ENCODE measurements at places on chromosomes 1 and 21.

DNA sequence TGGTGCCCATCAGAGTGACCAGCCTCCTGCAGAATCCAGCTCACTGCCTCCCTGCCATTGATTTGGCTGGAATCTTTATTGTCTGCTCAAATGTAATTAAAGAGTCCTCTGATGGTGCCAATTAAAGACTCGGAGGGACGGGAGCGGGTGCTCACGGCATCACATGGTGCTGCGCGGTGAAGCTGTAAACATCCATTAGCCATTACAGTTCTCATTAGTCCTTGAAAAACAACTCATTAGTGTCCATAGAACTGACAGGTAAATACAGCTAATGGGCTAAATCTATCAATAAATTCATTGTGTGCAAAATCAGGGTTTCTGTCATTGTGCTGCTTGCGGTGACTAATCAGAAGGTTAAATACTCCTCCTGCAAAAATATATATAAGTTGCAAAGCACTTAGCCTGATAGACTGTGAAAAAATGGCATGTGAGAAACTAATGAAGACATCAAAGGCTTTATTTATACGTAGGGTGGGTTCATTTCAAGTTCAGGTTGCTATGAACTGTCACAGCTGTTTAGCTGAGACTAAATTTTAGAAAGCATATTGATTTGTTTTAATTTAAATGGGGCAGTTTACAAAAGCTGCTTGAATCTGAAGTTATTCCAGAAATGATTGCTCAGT lies 289.8 kb upstream of the POU3F1 start:
- DNase-seq: no peak

DNA sequence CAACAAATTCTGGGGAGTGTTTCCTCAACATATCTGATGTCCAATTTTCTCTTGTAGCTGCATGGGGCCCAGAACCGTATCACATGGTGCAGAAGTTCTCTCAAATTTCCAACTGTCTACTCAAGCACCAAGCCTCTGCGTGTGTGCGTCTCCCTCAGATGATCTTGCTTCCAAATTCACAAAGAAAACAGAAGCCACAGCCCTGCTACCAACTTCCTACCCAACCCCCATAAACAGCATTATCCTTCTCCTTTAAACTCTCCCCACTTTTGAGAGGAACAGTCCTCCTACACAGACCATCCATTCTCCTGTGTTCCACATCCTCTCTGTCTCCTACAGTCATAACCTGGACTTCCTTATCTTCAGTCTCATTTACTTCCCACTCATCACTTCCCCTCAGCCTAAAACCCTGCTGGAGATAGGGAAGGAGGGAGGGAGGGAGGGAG lies 354.1 kb downstream of the SMYD3 start:
- no peak for DNase-seq

DNA sequence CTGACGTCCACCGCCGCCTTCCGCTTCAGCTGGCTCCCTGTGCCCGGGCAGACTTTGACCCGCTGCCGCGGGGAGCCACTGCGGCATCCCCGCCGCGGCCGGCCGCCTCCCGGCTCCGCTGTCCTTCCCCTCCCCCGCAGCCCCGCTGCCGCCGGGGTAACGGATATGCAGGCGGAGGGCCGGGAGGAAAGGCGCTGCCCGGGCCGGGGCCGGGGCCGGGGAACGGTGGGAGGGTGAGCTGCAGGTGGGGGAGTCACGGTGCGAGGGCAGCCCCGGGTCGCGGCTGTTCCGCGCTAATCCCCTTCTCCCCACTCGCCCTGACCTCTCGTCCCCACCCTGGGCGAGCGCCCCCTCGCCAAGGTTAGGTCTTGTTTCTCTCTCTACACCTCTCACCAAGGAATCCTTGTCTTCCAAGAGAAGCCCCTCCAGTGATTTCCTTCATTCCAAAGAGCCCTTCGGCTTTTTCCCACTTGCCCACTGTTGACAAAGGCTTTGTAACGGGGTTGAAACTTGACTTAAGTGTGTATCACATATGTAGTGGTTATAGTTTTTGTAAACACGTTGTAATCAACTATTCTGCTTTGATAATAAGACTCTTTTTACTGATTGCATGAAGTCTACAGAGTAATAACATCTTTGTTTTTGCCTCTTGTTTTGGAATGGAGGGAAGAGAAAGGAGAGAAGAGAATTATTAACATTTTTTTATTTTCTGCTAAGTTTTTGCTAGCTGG lies 669 bp downstream of the XPR1 start:
- DNase-seq: peak; percentile 73

DNA sequence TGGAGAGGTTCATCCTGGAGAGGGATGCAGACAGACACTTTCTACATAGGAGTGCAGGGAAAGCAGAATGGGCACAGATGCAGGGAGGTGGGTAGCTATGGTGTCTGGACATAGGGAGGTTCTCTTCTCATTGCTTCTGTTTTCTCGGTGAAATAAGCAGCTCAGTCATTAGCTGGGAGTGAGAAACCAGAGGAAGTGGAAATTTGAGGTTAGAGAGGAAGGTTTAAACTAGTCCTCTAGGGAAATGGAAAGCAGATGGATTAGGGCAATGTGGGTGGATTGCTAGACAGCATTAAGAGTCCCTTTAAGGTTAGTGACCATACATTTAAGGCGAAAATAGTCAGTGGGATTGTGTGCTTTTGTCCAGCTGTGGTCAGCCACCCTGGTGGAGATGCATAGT lies 39.6 kb downstream of the MPZL1 start:
- no peak for DNase-seq

- DNase-seq: no peak
Observed at GRCh38 chr21:21076491-21076890, 78.3 kb downstream of the NCAM2 start.

DNA sequence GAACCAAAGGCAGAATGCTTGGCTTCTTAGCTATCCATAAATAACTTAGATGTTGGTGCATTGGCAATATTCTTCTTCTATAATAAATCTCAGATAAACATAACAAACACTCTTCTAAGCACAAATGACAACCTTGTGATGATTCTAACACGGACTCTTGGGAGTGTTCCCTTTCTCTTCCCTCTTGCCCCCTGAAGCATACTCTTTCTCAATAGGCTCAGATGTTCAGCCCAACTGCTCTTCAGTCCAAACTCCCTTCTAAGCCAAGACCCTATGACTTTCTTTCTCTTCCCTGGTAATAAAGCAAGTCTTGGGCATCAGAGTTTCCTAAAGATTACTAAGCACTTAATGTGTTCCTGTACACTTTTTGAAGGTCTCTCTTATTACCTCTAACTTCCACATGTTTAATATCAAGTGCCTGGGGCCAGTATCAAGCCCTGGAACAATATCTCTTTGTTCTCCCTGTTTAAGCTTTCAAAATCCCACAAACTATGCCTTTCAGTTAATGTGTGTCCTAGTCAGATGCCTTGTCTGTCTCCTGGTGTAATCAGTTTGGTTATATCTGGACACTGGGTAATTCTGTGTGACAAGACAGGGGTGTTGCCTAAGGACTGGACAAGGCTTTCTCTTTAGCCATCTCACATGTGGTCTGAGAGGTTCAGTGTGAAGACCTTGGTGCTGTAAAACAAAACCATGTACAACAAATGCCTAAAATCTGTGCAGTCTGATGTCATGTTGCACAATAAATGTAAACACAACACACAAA lies 92.9 kb upstream of the IVNS1ABP start:
- DNase-seq: no peak

- DNase-seq: no peak
Observed at GRCh38 chr1:205375835-205376545, 19.3 kb upstream of the KLHDC8A start.

DNA sequence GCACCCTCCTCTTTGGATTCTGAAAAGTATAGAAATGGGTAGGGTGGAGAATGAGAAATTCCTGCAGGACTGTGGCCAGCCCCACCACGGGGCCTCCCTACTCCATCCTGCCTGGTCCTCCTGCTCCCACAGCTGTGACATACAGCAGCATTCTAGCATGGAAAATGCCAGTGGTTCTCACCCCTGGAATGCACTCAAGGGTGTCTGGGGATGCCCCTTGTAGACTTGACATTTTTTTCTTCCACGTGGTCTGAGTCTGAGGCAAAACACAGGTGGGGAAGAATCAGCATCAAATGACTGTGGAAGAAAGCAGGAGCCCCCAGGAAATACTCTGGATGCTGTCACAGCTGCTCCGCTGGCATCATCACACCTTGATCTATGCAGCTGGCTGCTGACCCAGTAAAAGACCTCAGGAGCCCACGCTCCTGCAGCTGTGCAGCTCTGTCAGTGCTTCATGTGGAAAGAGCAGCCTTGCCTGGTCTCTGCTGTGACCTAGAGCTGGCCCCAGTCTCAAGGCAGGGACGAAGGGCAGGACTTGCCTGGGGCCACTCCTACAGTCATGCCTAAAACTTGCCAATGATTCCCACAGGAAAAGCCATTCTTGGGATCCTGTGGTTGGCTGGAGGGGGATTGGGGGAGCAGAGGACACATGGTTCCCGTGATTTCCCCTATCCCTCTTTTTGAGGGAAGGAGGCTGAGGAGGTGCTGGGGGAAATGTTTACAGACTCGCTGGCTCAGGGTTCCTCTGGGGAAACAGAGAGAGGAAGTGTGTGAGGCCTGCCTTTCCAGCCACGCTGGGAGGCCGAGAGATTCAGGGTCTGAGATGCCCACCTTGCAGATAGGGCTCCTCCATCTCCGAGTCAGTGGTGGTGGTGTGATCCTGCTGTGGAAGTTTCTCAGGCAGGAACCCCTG lies 10.8 kb upstream of the A3GALT2 start:
- no peak for DNase-seq

DNA sequence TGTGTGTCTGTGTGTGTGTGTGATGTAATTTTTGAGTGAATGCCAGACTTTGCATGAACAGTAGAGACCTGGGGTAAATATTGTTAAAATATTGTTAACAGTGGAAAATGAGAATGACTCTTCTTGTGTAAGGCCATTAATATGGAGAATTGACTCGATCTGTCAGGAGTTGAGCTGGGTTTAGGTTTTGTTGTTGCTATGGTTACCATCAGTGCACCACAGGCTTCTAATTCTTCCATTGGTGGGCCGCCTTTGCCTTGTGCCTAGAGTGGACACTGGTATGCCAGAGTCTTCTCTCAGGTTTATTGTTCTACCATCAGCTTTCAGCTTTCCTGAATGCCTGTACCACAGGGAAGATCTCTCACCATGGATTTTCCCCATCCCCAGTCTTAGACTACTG lies 10.0 kb upstream of the NHLH2 start:
- no peak for DNase-seq

GRCh38 chr21:46633566-46633965 lies 1.9 kb upstream of the PRMT2 start:
- no peak for DNase-seq

DNA sequence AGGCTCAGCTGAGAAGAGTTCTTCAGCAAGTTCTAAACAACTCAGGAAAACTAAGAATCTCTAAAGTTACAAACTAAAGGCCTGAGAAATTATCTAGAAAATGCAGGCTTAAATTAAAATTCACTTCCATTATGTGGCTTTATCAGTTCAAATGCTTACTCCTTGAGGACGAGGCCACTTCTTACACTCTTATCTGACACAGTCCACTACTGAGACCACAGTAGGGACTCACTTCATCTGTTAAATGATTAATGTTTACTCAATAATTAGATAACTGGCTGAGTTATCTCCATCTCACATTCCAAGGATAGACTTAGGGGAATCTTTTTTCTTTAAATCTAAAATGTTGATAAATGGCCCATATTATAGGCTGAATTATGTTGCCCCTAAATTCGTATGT lies 1.6 kb downstream of the C1orf141 start:
- no peak for DNase-seq

DNA sequence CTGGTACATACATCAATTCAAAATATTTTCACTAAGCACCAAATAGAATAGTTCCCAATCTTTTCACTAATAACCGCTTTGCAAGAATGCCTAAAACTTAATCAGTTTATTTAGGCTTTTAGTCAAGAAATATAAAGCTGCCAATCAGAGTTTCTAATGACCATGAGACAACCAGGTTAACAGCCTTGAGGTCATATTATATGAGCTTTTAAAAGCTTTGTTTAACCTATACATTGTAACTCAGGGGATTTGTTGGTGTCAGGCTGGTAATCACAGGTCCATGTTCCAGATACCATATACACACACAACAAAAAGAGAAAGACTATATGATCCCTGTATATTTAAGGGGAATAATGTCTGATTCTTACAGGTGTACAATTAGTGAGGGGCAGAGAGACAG lies 246.2 kb upstream of the ADGRL2 start:
- DNase-seq: no peak

- DNase-seq: no peak
Observed at GRCh38 chr1:177933881-177934280, 36.0 kb downstream of the SEC16B start.

DNA sequence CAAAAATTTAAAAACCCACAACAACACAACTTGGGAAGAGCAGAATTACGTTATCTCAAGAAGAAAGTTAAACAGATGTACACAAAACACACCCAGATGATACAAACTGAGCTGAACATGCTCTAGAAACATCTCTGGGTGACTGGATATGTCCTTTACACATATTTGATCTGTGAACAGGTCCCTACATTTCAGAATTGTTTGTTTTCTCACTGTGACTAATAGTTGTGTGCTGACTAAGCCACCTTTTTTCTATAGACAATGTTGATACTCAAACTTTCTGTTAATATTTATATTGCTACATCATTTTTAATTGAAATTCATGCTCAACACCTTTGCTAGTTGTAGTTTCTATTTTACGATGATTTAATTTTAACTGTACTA lies 1.0 kb upstream of the F11R start:
- DNase-seq: no peak

- peak; percentile 62 for DNase-seq
Observed at GRCh38 chr1:186212568-186213224, 162.4 kb downstream of the TPR start.

- DNase-seq: no peak
Observed at GRCh38 chr21:44497703-44498126, 42.3 kb downstream of the KRTAP10-1 start.
